Activated CD8-positive, alpha-beta memory T cell treated with anti-CD3 and anti-CD28 coated beads for 24 hours (primary cell): ENCODE measurements at places on chromosomes 1 and 21.

GRCh38 chr1:12552111-12552888 is 65.7 kb downstream of the DHRS3 start:
- DNase-seq: no peak

GRCh38 chr1:63929106-63929478 is 155.3 kb downstream of the ROR1 start:
- no peak for DNase-seq

DNA sequence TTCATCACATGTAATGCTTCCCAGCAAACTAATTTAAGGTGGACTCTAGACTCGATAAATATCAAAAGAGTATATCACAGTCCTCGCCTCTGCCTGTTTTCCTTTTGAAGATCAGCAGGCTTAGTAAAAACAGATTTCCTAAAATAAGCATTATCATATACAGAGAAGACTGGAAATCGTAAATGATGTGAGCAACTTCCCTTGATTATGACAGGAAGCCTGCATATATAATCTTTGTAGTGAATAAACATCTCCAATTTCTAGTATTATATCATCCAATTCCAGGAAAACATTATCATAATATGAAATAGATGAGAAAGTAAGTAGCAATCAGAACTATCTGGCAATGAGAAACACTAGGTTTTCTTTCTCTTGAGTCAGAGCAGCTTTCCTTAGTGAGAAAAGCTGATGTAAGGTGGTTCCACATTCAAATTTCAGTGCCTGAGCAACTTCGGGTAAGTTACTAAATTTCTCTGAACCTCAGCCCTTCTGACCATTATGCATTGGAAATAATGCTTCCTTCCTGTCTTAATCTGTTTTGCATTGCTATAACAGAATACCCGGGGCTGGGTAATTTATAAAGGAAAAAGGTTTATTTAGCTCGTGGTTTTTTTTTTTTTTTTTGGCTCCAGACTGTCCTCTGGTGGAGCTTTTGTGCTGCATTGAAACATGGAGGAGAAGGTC is 12.6 kb upstream of the POU2F1 start:
- no peak for DNase-seq

- no peak for DNase-seq
Measured at GRCh38 chr21:16794950-16795349, 717.9 kb upstream of the CXADR start.

- no peak for DNase-seq
Measured at GRCh38 chr1:29854700-29855276, 618.5 kb downstream of the PTPRU start.

DNA sequence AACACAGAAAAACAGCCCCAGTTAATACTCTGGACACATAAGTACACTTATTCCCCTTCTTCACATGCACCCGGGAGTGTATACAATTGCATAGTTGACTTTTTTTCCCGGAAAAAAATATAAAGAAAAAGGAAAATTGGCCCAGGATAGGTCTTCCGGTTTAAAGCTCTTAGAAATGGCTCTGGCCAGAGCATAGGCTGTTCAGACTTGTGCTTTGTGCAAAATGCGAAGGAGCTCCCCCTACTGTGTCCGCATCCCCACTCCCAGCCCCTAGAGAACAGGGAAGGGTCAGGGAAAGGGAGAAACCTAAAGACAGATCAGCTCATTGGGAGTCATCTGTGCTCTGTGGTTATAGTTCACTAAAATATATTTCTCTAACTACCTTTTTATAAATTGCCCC is 5.5 kb upstream of the MTMR11 start:
- no peak for DNase-seq

- DNase-seq: no peak
Measured at GRCh38 chr1:226545836-226546596, 2.5 kb upstream of the STUM start.

- no peak for DNase-seq
Measured at GRCh38 chr1:220841293-220841692, 38.0 kb upstream of the HLX start.

- peak; percentile 87 for DNase-seq
Measured at GRCh38 chr1:204446413-204447111, 34.9 kb upstream of the PPP1R15B start.

- DNase-seq: peak; percentile 86
Measured at GRCh38 chr1:202144402-202145067, at the start of gene ARL8A. ARL8A (minus strand) TSS chr1:202144737; CDS start chr1:202144572, 165 bp downstream.

GRCh38 chr1:85225624-85226380 is 25.0 kb upstream of the SYDE2 start:
- no peak for DNase-seq

DNA sequence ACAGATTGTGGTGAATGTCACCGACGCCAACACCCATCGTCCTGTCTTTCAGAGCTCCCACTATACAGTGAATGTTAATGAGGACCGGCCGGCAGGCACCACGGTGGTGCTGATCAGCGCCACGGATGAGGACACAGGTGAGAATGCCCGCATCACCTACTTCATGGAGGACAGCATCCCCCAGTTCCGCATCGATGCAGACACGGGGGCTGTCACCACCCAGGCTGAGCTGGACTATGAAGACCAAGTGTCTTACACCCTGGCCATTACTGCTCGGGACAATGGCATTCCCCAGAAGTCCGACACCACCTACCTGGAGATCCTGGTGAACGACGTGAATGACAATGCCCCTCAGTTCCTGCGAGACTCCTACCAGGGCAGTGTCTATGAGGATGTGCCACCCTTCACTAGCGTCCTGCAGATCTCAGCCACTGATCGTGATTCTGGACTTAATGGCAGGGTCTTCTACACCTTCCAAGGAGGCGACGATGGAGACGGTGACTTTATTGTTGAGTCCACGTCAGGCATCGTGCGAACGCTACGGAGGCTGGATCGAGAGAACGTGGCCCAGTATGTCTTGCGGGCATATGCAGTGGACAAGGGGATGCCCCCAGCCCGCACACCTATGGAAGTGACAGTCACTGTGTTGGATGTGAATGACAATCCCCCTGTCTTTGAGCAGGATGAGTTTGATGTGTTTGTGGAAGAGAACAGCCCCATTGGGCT is 3.0 kb downstream of the CELSR2 start:
- no peak for DNase-seq

DNA sequence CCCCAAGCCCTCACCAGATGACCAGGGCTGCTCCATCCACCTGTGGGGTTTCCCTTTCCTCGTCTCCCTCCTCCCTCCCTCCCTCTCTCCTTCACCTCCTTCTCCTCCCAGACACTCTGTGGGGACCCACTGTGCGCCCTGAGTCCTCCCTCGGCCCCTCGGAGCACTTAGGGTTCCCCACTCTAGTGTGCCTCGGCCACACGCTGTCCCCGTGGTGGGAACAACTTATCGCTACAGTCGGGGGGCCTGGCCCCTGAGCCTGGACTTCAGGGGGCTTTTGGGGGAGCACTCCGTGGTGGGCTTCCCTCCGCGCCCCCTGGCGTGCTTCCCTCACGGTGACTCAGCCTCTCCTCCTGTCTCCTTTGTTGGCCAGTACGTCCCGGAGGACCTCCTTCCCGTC is 27.5 kb downstream of the CSTB start:
- no peak for DNase-seq

DNA sequence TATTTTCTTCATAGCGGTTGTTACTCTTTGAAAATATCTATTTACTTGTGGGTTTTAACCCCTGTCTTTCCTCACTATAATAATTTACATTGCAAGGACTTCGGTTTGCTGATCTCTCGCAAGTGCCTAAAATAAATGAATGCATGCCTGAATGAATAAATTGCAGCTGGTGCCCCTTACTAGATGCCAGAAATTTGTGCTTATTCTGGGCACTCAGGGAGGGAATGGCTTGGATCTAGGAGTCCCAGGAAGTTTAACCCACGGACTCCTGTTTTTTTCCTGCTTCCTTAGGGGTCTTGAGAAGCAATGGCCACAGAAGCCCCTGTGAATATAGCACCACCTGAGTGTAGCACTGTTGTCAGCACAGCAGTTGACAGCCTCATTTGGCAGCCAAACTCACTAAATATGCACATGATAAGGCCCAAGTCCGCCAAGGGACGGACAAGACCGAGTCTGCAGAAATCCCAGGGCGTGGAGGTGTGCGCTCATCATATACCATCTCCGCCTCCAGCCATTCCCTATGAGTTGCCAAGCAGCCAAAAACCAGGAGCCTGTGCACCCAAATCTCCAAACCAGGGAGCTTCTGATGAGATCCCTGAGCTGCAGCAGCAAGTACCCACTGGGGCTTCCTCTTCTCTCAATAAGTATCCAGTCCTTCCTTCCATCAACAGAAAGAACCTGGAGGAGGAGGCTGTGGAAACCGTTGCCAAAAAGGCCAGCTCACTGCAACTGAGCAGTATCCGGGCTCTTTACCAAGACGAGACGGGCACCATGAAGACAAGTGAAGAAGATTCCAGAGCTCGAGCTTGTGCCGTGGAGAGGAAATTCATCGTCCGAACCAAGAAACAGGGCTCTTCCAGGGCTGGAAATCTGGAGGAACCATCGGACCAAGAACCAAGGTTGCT is 4.2 kb upstream of the PLA2G2C start:
- DNase-seq: no peak

- DNase-seq: no peak
Measured at GRCh38 chr1:89671775-89672488, 39.0 kb downstream of the LRRC8C start.

DNA sequence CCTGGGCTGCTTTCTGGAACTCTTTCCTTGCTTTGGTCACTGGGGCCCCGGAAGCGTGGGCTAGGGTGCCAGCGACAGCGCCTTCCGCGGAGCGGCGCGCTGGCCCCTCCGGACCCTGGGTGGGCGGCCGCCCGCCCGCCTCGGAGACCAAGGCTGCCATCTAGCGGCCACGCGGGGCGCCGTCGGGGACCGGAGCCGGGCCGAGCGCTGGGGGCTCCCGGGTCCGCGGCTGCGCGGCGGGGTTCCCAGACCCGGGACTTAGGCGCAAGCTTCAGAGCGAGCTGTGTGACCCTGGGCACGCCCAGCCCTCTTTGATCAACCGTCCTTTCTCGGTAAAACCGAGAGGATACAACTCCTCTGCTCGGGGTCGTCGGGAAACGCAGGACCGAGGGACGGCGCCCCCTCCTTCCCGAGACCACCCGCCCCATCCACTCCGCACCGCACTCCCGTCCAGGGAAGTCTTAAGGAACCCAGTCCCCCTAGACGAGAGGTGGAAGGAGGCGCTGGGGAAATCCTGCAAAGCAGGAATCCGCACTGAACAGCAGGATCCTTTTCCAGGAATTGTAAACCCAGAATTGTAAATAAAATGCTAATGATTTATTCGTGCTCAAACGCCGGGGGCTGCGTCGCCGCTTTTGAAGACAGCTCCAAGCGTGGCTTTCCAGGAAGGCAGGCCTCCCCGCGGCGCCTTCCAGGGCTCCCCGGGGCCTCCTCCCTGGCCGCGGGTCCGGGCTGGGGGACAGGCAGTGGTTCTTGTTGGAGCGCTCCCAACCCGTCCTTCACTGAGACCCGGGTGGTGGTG is 41.2 kb downstream of the RRAGC start:
- peak; percentile 85 for DNase-seq

GRCh38 chr1:165279882-165280281 is 76.6 kb downstream of the LMX1A start:
- no peak for DNase-seq

DNA sequence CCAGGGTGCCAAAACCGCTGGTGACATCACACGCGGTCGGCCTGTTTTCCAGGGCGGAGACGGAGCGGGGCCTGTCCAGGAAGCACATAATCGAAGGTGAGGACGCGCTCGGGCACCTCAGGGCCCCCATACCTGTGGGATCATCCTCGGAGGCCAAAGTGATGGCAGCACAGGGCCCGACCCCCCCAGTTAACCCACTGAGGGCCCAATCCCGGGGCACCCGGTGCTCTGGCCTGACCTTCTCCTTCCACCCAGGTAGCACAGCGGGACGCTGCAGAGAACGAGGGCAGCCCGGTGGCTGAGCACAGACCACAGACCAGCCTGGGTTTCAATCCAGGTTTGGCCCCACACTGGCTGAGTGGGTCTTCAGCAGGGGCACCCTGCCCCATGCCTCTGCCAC is 43.3 kb downstream of the KCNAB2 start:
- DNase-seq: no peak

DNA sequence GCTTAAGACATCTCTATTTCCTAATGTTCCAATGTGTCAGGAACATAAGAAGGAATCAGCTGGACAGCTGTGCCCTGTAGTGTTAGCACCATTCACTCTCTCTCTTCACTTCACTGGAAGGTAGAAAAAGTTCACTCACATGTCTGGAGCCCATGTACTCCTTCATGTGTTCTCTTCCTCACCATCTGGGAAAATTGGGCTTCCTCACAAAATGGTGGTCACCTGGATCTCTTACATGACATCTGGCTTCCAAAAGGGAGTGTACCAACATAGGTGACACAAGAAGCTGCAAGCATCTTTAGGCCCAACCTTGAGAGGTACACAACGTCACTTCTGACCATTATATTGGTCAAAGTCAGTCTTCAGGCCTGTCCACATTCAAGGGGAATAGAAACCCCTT is 882.6 kb downstream of the LTN1 start:
- DNase-seq: no peak

DNA sequence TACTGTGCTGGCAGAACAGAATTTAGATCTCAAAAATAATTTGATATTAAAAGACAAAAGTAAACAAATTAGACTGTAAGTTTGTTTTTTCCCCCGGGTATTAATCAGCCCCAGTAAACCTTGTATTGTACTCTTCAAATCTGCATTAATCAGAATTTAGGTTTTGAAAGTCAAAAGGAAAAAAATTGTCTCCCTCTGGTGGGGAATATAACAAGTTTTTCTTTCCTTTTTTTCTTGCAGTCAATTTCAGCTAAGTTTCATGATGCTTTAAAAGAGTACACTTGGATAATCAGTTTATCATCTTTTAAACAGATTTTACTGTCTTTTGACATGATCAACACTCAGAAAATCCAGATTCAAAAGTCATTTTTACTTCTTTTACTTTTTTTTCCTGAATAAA is 134.5 kb upstream of the PKN2 start:
- no peak for DNase-seq

- DNase-seq: no peak
Measured at GRCh38 chr1:203017692-203018091, 8.6 kb upstream of the PPFIA4 start.

DNA sequence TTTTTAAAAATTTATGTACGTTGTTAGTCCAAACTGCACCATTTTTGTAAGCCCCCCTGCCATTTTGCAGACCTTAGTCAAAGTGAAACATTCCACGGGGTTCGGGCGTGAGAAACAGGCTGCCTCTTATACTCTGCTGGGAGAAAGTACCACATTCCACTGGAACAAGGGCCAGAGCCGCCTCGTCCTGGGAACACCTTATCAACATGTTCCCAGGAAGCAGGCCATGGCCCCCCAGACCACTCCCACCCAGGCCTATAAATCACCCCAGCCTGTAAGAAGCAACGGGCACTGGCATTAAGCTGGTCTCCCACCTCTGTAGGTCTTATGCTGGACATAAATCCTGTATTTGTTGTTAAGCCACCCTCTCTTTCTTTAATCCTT is 854 bp upstream of the ZRANB2 start:
- DNase-seq: peak; percentile 60

- DNase-seq: no peak
Measured at GRCh38 chr1:181767001-181767708, 283.8 kb downstream of the CACNA1E start.

- DNase-seq: peak; percentile 21
Measured at GRCh38 chr1:36253161-36253862, 29.1 kb downstream of the THRAP3 start.

- DNase-seq: no peak
Measured at GRCh38 chr1:54585181-54586066, 37.4 kb downstream of the ACOT11 start.
